CD4-positive, alpha-beta T cell treated with Interleukin-4 for 4 hours (primary cell): ENCODE measurements at places on chromosomes 7 and 10.

DNA sequence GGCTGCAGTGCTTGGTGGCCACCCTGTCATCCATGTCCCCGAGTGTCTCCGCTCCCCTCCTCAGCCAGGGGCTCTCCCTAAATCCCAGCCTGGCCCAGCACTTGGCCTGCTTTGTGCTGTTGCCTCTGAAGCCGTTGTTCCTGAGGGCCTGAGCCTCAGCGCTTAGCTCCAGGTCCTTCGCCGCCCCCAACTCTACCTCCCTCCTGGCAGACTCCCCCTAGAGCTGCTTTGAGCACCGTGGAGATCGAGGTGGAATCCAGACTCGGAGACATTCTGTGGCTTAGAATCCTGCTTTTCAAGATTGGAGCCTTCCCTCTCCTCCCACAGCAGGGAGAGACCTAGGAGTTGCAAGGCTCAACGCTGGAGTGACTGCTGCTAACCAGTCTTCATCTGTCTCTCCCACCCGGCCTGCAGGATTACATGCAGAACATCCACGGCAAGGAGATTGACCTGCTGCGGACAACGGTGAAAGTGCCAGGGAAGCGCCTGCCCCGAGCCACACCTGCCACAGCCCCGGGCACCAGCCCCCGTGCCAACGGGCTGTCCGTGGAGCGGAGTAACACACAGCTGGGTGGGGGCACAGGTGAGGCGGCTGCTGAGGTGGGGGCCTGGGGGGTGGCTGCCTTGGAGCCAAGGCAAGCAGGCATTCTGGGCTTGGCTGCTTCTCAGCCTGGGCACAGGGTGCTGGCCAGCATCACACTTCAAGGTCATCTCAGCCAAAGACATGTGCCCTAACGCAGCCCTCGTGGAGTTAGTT, 33.3 kb downstream of the GBX1 start:
- DNase-seq: no peak

DNA sequence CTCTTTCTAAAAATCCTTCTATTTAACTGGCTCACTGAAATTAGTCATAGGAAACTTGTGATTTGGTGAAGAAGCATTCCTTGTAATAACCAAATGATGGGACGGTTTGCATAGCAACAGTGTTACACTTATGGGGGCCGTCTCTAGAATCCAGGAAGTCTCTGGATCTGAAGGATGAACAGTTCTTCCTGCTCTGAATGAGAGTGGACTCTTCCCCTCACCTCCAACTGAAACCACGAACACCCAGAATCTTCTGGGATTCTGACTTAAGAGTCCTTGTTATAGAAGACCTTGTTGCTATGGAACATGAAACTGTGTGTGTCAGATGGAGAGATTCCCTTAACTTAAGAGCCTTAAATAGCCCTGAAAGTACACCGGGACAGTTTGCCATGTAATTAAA, 23.2 kb downstream of the NOLC1 start:
- DNase-seq: no peak

GRCh38 chr10:92997620-92998019, 63.0 kb upstream of the CYP26C1 start:
- no peak for DNase-seq

- DNase-seq: no peak
These were observed 696.3 kb upstream of the GALNT17 start for GRCh38 chr7:70435634-70436033.

DNA sequence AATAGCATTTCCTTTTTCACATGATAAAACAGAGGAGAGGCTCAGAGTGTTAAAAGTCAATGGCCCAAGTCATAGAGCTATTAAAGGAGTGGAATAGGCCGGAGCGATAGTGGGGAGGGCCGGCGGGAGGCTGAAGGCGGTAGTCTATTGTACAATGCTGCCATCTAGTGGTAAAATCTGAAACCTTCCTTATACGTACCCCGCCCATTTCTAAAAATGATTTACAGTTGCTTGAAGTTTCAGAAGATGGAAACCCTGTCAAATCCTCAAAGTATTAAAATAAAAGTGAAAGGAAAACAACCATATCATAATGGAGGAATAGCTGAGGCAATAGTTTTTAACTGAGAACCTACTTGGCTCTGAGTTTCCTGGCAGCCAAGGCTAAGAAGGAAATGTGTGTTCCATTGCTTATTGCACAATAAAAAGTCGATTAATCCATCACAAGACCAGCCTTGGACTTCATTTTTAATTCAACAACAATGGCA, 209.1 kb downstream of the CCSER2 start:
- DNase-seq: peak; percentile 56

DNA sequence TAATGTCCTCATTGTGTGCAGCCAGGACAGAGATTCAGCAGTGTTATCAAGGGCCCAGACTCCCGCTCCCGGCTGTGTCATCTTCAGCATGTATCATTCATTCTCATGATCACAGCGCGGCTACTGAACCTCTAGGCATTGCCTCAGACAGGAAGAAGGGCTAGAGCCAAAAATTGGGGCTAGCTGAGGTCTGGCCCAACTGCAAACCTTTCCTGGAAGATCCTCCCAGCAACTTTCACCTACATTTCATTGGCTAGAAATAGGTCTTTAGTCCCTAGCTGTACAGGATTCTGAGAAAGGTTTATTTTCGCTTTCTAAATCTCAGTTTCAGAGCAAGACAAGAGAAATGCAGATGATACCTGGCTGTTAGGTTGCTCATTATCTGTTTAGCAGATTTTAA, 81.9 kb downstream of the CREM start:
- peak; percentile 33 for DNase-seq
